NCI-H1417 (cell line): ENCODE measurements at places on chromosomes 3 and 15.
A peak's percentile ranks its signal among the peaks of the same experiment; 100 is the strongest.

GRCh38 chr15:66014022-66014421 lies 144.7 kb downstream of the RAB11A start:
- DNase-seq, result no peak

DNA sequence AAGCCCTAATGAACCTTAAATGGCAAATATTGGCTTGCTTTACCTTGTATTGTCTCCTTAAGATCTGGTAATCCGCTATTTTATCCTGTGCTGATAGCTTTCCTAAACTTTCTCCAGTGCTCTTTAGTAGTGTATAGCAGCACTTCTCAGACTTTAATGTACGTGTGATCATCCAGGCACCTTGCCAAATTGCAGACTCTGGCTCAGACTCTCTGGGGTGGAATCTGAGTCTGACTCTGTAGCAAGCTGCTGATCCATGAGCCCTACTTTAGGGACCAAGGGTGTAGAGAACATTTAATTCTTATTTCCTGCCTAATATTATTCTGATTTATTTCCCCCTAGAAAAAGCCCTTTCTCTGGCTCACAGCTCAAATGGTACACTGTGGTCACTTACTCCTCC lies 518.8 kb upstream of the ZNF385D start:
- peak; percentile 0 for DNase-seq

- DNase-seq, result no peak
These were observed at the start of gene NOX5 for GRCh38 chr15:69014454-69014853. NOX5 (plus strand) TSS chr15:69014695; CDS start chr15:69014736, 41 bp downstream.

DNA sequence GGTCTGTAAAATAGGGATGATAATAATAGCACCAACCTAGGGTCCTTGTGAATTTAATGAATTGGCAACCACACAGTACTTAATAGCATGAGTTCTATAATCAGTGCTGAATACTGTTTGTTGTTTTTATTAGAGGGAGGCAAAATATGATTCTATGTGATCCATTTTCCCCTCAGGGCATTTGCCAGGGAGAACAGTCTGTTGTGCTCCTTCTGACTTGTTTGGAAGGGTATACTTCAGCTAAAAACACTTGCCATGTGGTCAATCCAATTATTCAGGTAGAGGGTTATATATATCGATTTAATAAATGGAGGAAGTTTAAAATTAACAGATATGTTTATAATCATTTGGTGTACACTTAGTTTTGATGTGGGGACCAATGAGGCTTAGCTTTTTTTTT lies 305.3 kb downstream of the CHST2 start:
- no peak for DNase-seq

- no peak for DNase-seq
These were observed 31.6 kb downstream of the LRIG1 start for GRCh38 chr3:66469220-66469640.

DNA sequence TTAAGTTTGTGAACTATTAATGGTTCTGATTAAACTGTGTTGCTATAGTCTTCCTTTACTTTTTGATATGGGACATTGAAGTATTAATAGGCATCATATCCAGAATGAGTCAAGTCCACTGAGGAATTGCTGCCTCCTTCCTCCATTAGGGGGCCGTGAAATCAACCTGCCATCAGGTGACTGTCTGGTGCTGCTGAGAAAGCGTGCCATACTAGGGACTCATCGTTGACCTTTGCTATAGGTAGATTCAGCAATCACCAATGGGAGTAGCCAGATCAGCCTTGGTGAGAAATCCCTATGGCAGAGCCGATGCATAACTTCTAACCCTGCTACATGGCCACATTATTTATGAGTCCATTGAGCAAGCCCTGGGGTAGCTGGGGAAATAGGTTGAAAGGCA lies 30.1 kb upstream of the SLC28A2 start:
- DNase-seq, result no peak

DNA sequence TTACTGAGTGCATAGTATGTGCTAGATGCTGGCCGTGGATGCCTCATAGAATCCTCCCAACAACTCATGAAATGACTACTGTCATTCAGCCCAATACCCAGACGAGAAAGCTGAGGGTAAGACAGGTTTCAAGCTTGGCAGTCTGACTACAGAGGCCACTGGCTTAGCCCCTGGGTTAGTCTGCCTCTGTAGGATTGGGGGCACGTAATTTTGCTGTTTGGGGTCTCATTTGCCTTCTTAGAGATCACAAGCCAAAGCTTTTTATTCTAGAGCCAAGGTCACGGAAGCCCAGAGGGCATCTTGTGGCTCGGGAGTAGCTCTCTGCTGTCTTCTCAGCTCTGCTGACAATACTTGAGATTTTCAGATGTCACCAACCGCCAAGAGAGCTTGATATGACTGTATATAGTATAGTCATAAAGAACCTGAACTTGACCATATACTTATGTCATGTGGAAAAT lies 1.0 kb upstream of the CCR5 start:
- DNase-seq, result no peak

- no peak for DNase-seq
These were observed 1.9 kb upstream of the MEX3B start for GRCh38 chr15:82047453-82048400.

- peak; percentile 41 for DNase-seq
These were observed at the start of gene SHISA5 for GRCh38 chr3:48504051-48504946. SHISA5 (minus strand) TSS chr3:48504174; CDS start chr3:48504094, 80 bp downstream.

DNA sequence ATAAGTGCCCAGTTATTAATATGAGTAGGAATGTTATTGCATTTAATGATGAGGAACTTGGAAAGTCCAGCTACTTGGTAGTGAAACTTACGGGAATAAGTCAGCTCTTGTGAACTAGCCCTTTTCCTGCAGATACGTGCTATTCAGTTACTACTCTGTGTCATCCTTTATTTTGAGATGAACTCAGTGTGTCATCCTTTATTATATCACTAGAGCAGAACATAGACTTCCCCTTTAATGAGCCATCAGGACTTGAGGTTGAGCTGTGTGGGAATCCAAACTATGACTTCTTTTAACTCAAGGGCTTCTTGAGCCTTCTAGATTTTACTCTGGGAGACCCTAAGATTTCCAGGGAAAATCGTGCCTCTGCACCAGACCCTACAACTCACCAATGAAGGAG lies 3.6 kb downstream of the ACTC1 start:
- no peak for DNase-seq

- DNase-seq, result peak; percentile 19
These were observed 1.7 kb downstream of the PKM start for GRCh38 chr15:72229076-72229946.

GRCh38 chr3:102532901-102533300 lies 98.1 kb downstream of the ZPLD1 start:
- DNase-seq, result no peak

DNA sequence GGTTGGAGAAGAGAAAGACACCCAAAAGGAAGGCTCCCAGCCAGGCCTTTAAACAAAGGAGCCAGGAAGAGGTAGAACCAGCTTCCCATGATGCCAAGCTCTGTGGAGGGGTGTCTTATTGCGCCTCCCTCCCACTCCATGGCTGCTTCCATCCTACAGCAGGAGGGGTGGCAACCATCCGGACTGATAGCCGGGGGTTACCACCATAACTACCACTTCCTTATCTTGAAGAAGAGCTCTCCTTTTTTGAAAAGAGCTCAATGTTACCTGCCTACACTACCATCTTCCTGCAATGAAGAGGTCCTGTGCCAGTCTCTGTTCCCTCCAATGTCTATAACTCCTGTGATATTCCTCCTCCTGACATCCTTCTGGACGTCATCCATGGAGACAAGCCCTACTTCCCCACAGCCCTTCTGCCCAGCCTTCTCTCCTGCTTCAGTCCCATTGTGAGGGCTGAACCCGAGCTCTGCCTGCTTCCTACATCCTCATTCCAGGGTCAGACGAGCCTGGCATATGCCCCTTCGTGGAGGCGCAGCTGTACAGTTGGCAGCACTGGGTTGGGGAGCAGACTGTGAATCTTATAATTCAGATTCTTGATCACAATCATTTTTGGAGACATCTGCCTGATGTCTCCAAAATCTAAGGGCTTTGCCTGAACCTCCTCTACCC lies 8.5 kb downstream of the CCDC9B start:
- DNase-seq, result no peak

DNA sequence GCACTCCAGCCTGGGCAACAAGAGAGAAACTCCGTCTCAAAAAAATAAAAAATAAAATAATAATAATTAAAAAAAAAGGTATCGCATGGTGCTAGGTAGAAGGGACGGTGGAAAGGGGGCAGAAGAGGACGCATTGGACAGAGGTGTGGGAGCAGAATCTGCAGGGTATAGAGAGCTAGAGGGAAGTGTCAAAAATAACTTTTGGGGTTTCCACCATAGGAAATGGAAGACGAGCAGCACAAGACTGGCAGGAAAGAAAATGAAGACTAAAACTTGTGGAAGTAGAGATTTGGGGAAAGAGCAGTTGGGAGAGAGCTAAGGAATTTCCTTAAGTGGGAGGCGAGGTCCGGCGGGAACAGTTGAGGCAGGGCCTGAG lies 585 bp upstream of the MKRN2 start:
- no peak for DNase-seq

- DNase-seq, result no peak
These were observed 321.5 kb upstream of the ICE2 start for GRCh38 chr15:60800299-60801072.

DNA sequence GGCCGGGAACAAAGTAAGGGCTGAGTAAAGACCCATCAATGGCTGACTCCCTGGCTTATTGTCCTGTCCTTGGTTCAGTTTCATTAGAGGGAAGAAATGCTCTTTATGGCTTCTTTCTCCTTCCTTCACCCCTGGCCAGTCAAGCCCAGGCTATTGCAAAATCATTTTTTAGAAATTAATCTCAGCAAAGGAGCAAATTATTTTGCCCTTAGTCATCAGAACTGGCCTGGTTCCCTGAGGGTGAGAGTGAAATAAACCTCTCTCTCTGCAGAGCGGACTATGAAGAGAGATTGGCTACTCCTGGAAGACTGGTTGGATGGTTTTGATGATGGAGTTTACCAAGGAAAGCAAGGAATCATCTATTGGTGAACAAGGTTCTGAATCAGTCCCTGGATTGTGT lies 52.7 kb upstream of the OXTR start:
- DNase-seq, result no peak

DNA sequence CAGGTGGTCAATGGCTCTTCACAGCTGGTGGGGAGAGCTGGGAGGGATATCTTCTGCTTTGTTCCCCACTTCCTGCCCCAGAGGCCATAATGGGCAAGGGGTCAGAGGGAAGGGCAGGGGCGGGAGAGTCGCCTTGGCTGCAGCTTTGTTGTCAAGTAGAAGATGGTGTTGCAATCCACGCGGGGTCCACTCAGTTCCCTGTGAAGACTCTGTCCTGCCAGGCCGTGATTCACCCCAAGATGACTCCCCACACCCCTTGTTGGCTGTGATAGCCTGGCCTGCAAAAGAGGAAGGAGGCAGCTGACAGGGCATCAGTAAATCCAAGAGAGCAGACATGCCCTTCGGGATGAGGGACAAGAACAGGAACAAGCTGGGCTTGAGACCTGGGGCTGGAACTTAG lies 6.9 kb downstream of the GALNT15 start:
- no peak for DNase-seq

DNA sequence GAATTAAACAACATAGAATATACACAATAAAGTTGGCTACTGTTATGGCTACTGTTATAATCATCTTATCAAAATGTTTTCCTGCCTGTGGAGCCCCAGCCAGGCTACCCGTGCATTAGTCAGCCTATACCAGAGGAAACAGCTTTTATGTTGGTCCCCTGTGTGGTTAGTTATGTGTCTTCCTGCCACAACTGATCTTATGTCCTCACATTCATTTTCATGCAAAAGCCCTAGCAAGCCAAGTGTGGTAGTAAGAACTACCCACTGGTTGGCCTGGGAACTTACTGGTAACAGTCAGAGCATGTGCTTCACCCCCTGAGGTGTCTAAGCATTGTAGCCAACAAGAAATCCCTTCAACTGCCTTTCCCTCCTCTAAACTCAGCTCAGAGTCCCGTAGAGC lies 21.8 kb downstream of the MGLL start:
- no peak for DNase-seq

- no peak for DNase-seq
These were observed 5.2 kb downstream of the LINS1 start for GRCh38 chr15:100596792-100597191.

DNA sequence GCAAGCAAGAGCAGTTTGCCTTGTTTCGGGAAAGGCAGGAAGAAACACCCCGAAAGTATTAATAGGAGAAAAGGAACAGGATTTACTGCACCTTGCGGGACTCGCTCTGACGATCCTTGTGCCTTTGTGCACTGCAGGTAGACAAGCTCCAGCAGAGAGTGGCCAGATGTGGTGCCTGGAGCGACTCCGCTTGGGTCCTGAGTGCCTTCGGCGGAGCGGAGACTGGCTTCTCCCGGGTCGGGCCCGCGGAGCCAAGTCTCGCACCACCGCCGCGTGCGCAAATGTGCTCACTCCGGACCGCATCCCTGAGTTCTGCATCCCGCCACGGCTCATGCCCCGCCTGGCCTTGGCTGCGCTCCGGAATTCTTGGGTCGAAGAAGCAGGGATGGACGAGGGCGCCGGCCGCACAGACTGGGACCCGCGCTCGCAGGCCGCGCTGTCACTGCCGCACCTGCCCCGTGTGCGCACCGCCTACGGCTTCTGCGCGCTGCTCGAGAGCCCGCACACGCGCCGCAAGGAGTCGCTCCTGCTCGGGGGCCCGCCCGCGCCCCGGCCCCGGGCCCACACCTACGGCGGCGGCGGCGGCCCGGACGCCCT lies 769 bp downstream of the C2CD4A start:
- DNase-seq, result peak; percentile 4

GRCh38 chr3:27900316-27900715 lies 178.2 kb upstream of the EOMES start:
- no peak for DNase-seq

GRCh38 chr3:39754549-39754948 lies 54.9 kb upstream of the MYRIP start:
- no peak for DNase-seq

DNA sequence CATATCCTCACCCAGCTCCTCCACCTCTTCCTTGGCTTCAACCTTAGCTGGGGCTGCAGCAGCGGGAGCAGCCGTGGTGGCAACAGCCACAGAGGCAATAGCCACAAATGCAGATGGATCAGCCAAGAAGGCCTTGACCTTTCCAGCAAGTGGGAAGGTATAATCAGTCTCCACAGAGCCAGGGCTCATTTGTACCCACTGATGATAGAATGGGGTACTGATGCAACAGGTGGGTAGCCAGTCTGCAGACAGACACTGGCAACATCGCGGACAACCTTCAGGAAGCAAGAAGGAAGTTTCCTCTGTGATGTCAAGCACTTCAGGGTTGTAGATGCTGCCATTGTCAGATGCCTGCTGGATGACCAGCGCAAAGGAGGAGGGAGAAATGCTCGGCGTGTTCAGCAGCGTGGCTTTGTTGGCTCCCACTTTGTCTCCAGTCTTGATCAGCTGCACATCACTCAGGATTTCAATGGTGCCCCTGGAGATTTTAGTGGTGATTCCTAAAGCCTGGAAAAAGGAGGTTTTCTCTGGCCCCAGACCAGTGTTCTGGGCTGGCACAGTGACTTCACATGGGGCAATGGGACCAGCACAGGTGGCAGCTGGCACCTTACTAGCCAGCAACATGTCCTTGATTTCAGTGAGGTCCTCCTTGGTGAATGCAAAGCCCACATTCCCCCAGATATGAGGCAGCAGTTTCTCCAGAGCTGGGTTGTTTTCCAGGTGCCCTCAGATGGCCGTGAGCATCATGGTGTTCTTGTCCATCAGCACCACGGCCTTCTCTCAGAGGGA lies 4.8 kb upstream of the PLCB2 start:
- DNase-seq, result no peak

GRCh38 chr3:54069961-54070360 lies 52.4 kb upstream of the CACNA2D3 start:
- no peak for DNase-seq
